ENCODE measurements at places on chromosomes 3 and 15.

- no peak for DNase-seq
Measured at GRCh38 chr3:181929501-181929900, 217.8 kb downstream of the SOX2 start.

DNA sequence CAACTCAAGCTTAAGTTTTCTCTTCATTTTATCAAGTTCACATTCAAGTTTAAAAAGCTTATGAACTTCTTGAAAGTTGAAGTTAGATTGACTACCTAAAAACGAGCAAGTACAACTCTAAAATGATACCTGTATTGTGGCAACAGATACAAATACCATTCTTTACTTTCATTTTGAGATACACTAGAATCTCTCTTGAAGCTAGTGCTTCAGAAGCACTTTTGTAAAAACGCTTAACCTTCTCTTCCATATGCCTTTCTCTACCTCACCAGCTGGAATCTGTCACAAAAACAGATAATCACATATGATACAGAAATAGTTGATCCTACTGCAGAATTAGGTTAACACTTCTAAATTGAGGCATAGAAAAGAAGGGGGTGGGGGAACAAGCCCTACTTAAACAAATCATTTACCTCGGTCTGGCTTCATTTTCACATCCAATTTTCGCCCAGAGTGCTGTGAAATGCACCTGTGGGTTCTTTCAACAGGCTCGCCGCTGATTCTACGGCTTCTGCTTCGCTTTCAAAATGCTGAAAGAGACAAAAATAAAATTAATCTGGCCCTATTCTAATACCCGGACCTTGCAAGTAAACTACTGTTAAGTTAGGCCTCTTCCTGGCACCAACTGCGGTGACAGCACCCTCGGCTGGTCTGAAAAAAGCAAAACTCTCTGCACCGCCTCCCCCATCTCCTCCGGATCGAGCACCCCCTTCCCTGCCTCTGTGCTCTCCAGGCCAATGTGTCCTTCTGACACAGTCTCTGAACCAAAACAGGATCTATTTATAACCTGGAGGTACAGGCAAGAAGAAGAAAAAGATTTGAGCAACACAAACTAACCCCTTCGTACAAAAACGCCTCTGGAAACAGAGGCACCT is 1.4 kb downstream of the ATOSA start:
- no peak for DNase-seq

- no peak for DNase-seq
Measured at GRCh38 chr3:112688819-112689218, 47.9 kb upstream of the CCDC80 start.

- DNase-seq: no peak
Measured at GRCh38 chr3:116984301-116984700, 274.7 kb downstream of the TUSC7 start.

- peak; percentile 6 for DNase-seq
Measured at GRCh38 chr3:98329392-98330124, 24.1 kb upstream of the OR5K4 start.

- DNase-seq: no peak
Measured at GRCh38 chr3:15694628-15695027, 93.1 kb downstream of the BTD start.

DNA sequence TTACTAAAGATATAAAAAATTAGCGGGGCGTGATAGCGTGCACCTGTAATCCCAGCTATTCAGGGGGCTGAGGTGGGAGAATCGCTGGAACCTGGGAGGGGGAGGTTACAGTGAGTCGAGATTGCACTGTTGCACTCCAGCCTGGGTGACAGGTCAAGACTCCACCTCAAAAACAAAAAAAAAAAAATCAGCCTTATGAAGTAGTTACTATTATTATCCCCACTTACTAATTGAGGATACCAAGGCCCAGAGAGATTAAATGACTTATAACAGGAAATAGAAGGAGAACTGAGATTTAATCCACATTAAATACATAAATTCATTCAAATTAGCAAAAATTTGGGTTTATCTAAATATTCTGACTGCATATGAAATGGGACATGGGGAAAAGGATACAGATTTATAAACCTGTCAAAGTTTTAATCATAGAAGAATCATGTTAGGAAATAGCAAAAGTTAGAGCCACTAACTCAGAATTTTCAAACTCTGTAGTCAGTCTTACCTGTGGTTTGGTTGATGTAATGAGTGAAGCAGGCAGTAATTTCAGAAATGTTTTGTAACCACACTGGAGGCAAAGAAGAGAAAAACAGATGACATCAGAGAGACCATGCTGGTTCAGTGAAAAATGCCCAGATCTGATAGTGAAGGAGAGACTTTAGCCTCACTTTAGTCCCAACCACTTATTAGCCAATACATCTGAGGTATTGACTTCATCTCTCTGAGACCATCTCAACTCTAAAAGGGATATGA is 25.0 kb upstream of the ACAP2 start:
- DNase-seq: peak; percentile 55

DNA sequence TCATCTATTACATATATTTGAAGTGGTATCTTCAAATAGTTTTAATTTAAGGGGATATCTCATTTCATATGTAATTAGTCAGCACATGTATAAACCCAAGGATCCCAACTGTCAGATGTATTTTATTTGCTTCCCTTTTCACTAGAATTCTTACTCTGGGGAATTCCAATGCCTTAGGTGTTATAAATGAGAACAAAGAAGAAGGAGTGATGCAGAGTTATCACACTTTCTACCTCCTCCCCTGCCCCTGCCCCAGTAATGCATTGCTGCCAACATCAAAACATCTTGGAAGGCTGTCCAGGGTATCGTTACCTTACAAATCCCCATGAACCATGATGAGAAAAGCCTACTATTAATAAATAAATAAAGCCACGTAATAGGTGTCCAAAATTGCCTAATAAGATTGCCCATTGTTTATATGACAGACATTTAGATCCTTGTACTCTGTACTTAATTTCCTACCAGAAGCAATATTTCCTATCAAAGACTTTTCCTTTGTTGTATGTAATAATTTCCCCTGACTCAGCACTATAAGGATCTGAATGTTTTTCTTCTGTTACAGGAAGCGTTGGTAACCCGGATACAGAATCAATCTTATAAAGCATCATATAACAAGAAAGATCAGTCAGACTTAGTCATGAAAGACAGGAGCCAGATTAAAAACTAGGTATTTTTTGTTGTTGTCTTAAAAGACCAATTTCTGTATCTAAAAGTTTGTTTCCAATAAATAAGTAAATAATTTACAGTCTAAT is 38.8 kb downstream of the CBLB start:
- DNase-seq: no peak

- peak; percentile 81 for DNase-seq
Measured at GRCh38 chr15:71136159-71136783, 21.0 kb downstream of the THSD4 start.

DNA sequence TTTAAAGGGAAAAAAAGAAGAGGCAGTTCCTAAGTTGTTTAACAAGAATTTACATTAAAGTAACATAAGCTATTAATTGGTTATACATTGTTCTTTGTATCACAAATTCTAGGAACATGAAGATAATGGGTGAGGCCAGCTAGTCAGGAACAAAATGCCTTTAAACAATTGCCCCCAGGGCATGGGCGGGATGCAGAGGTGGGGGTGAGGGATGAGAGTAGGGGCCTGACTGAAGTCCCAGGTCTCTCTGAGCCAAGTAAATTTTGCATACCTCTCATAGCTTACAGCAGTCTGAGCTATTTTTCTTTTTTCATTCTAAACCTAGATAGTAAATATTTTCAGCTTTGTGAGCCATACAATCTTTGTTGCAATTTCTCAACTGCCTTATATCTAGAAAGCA is 77.8 kb upstream of the RNU6-1 start:
- no peak for DNase-seq

DNA sequence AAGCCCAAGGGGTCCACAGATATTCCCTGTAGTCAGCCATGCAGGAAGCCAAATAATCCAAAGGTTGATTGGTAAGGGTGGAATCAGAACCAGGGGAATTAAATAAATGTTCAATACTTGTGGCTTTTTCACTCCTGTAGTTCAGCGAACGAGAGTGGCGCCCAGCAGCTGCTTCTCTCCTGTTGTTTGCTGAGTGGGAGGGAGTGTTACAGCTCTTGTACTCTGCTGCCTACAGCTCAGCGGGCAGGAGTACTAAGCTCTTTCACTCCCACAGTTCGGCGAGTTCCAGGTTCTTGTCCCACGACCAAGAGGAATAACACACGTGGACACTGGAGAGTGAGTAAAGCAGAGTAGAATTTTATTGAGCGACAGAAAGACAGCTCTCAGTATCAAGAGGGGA is 105.9 kb downstream of the MOBP start:
- no peak for DNase-seq

DNA sequence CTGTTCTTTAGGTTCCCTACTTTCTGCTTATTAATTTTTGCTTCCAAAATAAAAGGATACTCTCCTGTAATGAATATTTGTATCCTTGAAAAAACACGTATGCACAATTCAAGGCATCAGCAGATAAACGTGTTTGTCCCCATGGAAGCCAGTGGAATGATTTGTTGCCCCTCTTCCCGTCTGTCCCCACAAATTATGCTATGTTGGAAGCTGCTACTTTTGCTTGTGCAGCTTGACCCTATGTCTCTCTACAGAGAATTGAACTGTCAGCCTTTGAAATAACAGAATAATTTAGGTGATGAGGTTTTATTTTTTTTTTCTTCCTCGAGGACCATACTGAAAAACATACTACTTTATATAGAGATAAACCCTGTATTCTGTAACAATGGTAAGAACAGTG is 401.5 kb upstream of the GOLIM4 start:
- no peak for DNase-seq

GRCh38 chr15:89679212-89679611 is at the start of gene PLIN1:
Gene PLIN1 (minus strand): TSS chr15:89679367. CDS start chr15:89677489, 1,878 bp downstream.
- no peak for DNase-seq

DNA sequence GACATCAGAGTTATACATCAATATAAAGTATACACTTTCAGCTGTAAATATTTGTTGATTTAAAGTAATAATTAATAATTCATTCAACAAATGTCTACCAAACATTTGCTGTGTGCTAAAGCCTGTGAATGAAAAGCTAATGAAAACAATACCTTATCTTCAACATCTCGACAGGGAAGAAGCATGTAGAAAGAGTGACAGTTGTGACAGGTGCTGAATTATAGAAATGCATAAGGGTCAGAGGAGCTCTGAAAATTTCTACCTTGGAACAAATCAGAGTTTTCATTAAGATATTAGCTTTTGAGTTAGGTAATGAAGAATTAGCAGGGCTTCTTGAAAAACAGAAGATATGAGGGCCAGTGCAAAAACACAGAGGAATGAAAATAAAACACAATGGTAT is 739.2 kb downstream of the VGLL3 start:
- DNase-seq: no peak

GRCh38 chr15:55589287-55589686 is 1.1 kb upstream of the PYGO1 start:
- DNase-seq: no peak

GRCh38 chr3:123286308-123287023 is 84.7 kb downstream of the SEC22A start:
- DNase-seq: peak; percentile 37

- DNase-seq: peak; percentile 8
Measured at GRCh38 chr15:51536965-51537574, 85.5 kb downstream of the DMXL2 start.

DNA sequence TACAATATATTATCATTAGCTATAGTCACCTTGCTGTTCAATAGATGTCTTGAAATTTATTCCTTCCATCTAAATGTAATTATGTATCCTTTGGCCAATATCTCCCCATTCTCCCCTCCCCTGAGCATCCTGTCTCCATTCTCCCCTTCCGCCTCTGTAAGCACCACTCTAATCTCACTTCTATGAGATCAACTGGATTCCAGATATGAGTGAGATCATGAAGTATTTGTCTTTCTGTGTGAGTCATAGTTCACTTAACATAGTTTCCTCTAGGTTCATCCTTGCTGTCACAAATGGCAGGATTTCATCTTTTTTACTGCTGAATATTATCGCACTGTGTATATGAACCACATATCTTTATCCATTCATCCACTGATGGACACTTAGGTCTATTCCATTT is 148.8 kb upstream of the NDN start:
- no peak for DNase-seq

DNA sequence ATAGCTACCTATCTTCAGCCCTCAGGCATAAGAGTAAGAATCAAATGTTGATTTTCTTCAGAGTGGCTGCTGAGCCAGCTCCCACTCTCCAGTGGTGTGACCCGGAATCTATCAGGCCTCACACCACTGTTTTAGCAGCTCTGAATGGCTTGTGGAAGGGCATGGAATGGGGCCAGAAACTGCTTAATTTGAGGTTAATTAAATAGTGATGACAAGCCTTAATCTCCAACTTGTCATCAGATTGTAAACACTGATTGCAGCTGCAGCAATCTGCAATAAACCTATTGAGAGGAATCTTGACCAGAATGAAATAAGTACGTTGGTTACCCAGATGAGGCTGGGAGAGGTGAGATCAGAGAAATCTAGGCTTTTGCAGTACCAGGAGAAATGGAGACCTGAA is 317.4 kb downstream of the FHIT start:
- no peak for DNase-seq

GRCh38 chr3:82087958-82088357 is 326.5 kb upstream of the GBE1 start:
- DNase-seq: peak; percentile 82

DNA sequence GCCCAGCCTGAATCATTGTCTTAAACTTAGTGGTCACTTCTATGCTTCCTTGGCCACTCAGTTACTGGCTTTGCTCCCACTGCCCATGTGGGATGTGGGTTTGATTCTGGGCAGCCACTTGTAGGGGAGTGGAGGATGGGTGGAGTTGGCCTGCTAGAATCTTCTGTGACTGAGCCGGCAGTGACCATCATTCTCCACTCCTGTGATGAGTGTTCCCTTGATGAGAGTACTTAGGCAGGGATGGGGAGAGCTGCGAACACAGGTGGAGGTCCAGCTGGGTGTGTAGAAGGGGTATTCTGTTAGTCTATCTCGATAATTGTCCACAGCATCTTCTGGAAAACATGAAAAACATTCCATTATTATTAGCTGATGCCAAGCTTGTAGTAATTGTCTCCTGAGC is 8.0 kb downstream of the TM6SF1 start:
- DNase-seq: no peak

DNA sequence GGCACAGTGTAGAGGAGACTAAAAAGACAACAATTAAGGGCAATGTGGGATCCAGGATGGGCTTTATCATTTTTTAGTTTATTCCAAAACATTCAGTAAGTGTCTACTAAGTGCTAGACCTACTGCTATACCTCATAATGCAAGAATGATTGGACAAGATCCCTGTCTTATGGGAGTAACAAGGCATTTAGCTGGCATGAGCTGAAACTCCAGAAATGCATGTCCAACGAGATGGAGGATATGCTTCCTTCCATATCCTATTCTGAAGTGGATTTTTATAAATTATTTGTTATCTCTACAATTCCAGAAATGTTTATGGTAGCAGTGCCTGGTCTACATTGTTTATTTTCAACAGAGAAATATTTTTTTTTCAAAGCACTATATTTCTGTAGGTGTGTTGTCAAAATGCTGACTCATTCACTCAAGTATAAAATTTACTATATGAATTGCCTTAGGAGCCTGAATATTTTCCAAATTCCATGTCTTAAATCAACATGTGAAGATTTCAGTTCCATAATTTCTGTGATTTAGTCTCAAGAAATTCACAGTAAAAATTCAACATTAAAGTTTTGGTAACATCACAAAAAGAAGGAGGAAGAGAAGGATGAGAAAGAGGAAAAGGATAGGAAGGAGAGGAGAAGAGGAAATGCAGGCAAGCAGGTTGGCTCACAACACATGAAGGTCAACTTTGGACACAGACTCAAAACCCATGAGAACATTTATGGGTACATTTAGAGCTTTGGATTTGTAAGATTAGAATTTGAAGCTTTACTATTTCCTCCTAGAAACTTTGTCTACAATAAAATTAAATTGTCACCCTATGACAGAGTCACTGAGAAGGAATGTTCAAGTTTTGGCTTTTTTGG is 88.6 kb downstream of the P3H2 start:
- no peak for DNase-seq

Data from non-pigmented ciliary epithelial cell (primary cell).